ENCODE measurements at places on chromosomes 2 and 18.

- peak; percentile 65 for DNase-seq
These were observed 428 bp upstream of the MAP3K20 start for GRCh38 chr2:173075056-173075780.

- no peak for DNase-seq
These were observed 21.1 kb upstream of the MALT1 start for GRCh38 chr18:58649966-58650816.

GRCh38 chr2:109089602-109090300, 39.3 kb upstream of the SH3RF3 start:
- no peak for DNase-seq

DNA sequence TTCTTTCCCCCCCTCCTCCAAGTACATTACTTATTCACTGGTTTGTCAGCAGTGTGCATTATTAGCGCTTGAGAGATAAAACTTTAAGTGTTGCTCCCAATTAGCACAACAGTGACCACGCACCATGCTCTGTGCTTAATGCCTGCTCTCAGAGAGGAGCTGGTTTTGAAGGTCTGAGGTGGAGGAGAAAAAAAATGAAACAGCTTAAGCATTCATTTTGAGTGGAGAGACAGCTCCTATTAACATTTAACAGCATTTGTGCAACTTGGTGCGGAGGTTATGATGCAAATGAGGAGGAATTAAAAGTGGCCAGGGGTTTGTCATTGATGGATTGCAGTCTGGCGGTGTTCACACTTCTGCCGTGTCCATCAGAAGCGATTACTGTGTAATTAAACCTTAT, 141.8 kb downstream of the FIGN start:
- no peak for DNase-seq

GRCh38 chr2:158094487-158095092, 7.1 kb upstream of the UPP2 start:
- DNase-seq = no peak

GRCh38 chr2:60526623-60527022, 26.8 kb downstream of the BCL11A start:
- DNase-seq = no peak

DNA sequence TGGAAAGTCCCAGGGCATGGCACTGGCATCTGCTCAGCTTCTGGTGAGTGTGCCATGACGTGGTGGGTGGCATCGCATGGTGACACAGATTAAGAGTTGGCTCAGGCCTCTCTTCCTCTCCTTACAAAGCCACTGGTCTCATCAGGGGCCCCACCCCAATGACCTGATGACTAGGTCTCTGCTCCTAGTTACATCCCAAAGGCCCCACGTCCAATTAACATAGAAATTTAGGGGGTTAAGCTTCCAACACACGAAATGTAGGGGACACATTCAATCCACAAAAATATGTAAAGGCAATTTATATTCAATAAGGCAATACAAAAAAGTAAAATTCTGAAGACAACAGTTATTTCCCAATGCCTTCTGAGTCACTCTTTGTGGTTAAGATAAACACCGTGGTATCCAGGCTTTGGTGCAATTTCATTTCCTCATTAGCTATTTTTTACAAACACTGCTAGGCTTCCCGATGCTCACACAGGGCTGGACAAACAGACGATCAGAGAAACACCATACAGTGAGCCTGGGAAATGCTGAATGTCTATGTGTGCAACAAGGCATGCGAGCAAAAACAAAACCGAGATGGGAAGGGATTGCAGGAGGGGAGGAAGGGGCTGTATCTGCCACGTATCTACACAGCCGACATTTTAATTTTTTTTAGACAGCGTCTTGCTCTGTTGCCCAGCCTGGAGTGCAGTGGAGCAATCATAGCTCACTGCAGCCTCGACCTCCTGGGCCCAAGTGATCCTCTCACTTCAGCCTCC, 67.2 kb downstream of the MBP start:
- DNase-seq = no peak

DNA sequence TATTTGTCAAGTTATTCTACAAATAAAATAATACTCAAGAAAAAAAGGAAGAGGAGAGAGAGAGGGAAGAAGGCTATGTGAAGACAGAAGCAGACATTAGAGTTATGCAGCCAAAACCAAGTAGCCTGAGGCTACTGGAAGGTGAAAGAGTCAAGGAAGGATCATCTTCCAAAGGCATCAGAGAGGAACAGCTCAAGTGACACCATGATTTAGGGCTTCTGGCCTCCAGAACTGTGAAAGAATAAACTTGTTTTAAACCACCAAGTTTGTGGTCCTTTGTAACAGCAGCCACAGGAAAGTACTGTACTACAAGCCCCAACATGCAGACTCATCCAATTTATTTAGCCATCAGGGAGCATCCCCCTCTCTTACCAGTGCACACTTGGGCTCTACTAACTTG, 788.5 kb upstream of the LRRTM1 start:
- DNase-seq = no peak

DNA sequence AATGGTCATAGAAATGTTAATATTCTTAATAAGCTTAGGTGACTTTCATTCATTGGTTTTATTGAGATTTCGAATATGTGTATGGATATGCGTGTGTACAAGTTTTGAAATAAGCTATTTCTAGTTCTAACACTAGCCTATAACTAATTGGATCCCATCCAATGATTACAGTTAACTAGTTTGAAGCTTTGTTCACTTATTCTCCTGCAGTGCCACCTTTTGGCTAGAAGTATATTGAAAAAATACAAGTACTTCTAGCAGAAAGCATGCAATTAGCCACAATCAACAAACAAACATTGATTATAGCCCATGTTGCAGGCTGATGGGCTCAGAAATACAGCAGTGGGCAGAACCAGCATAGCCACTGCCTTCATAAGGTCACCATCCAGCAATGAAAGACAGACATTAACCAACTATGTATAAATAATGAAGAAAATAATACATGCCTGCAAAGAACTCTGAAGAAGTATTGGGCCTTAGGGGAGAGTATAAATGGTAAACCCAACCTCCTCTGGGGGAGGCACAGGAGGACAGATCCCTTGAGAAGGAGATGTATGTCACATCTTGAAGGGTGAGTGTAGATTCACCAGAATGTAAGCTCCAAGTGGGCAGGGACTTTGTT, 5.1 kb upstream of the PIEZO2 start:
- peak; percentile 73 for DNase-seq

GRCh38 chr2:239370403-239370802, 30.4 kb downstream of the HDAC4 start:
- no peak for DNase-seq

GRCh38 chr2:226418521-226418920, 381.1 kb downstream of the IRS1 start:
- no peak for DNase-seq

- DNase-seq = no peak
These were observed 123.2 kb downstream of the TMEM17 start for GRCh38 chr2:62382757-62383156.

- no peak for DNase-seq
These were observed 78.1 kb downstream of the ZNF516 start for GRCh38 chr18:76416911-76417310.

DNA sequence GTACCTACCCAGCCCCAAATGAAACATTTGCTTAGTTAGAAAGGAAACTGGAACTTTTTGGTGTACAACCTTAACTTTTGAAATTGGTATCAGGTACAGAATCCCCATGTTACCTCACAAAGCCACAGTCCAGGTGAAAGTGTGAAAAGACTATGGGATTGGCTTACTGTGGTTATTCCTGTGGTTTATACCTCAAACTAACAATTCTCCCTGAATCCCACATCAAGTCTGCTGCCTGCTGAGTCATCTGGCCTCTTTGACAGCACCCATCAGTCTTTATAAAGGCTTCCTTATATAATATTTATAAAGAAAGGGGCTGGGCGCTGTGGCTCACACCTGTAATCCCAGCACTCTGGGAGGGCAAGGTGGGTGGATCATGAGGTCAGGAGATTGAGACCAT, 164.6 kb downstream of the TMEM247 start:
- no peak for DNase-seq

DNA sequence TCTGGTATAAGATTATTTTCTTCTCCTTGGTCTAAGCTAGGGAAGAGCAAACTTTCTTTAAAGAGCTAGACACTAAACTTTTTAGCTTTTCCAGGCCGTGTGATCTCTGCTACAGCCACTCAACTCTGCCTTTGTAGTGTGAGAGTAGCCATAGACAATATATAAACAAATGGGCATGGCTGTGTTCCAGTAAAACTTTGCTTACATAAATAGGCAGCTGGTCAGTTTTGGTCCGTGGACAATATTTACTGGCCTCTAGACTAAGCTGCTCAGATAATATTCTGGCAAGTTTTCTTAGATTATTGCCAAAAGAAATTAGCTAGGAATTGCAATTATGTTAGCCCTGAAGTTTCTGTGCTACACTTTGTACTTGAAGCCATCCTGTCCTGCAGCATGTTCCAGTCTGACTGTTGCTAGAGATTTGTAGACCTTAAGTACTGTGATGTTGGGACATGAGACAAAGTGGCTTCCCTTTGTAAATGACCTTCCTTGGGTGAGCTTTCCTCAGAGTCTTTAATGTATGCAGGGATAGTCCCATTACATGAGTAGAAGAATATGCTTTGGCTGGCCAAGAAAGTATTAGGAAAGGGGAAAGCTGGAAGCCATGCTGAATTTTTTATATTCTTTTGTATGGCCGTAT, 126.9 kb downstream of the SOX11 start:
- no peak for DNase-seq

- DNase-seq = no peak
These were observed 153.2 kb upstream of the MYT1L start for GRCh38 chr2:2484301-2484700.

- peak; percentile 74 for DNase-seq
These were observed 44.0 kb downstream of the PDCL3 start for GRCh38 chr2:100606726-100607343.

DNA sequence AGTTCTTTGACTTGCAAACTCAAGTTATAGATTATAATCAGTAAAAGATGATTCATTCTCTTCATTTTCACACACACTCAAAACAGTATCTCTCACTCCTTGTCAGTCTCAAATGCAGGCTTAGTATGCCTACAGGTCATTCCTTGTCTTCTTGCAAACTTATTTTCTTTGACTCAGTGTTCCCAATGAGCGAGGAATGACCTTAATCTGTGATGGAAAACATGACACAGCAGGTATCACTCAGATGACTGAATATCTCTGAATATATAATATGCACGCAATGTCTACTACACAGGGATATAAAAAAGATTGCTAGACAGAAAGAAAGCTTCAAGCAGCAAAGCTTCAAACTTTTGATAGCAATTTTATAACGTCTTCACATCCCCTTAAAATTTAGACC, 127.8 kb upstream of the RGPD4 start:
- no peak for DNase-seq

- no peak for DNase-seq
These were observed 33.2 kb upstream of the MYO3B start for GRCh38 chr2:170144761-170145160.

- DNase-seq = no peak
These were observed 238.7 kb downstream of the STK39 start for GRCh38 chr2:168008646-168009195.

GRCh38 chr2:10792001-10792634, 20.5 kb downstream of the PDIA6 start:
- no peak for DNase-seq

DNA sequence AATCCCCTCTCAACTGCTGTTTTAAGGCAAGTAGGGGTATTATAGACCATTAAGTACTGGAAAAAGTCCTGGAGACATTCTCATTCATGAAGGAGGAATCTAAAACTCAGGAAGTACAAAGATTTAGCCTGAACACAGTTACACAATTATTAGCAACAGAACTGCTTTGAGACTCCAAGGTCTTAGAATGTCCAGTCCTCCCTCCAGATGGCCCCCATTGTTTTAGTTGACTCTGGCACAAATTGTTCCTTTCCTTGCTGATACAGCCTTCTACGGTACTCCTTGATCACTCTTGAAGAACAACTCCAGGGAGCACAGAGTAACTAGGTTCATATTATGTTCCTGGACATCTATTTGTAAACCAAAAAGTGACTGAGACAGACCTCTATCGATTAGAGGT, 210.1 kb upstream of the RND3 start:
- no peak for DNase-seq

GRCh38 chr2:148726228-148726627, 81.7 kb downstream of the EPC2 start:
- DNase-seq = no peak

- no peak for DNase-seq
These were observed 241.6 kb downstream of the PDE11A start for GRCh38 chr2:177830881-177831386.

DNA sequence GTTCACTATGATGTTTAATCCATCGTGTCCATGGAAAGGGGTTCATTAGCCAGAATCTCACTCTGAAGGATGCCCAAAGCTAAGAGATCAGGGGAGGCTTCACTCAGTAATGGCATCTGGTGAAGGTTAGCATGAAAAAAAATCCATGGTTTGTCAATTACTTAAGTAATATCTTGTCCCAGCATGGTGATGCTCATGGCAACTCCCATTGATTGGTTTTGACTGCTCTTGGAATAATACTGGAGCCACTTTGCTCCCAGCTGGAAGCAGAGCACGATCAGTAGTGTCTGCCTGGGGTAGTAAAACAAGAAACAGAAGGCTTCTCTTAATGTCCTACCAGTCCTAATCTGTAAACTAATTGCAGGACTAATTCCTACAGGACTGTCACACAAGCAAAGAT, 799.4 kb downstream of the CNTNAP5 start:
- DNase-seq = no peak

DNA sequence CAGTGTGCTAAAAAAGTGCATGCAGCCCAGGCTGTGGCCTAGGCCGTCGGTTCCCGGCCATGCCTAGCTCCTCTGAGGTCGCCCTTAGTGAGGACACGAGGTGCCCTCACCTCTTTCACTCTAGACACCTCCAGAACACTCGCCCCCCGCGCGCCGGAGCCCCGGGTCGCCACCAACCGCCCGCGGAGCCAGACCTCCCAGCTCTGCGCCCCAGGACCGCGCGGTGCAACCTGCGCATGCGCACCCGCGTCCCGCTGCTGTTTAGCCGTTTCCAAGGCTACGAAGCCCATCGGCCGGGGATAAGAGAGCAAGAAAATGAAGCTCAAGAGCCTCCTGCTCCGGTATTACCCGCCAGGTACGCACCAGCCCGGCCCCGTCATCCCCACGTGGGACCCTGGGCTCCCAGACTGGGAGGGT, at the start of gene DAW1:
Gene DAW1, plus strand, starts transcription at position 257 of the 417 bp plus-strand sequence. Its CDS starts 59 bp downstream, at position 316.
- DNase-seq = peak; percentile 95

DNA sequence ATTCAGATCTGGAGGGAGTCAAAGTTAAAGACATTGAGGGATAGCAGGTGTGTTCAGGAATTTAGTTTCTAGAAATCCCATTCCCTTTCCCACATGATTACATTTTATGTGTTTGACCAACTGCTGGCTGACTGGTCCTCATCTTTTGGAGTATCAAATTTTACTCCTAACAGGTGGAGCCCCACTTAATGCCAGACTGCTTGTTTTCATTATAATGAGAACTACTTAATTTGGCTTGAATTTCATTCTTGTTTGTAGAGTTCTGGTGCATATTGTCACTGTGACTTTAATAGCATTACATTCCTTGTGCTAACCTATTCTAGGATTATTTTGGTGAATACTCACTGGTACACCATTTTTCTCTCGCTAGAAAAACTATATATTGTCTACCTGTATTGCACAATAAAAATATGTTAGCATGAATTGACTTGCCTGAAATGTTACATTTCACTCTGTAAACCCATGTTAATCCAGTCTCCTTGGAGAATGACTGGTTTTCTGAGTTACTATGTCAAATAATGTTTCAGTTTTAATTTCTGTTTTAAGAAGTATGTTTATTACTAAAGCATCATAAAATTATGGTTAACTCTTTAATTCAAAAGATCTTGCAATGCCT, 98.2 kb downstream of the TANC1 start:
- no peak for DNase-seq

- DNase-seq = no peak
These were observed 1.3 kb upstream of the FAM117B start for GRCh38 chr2:202633470-202633869.

Measured in GM23338 (cell line).